ENCODE measurements at places on chromosomes 1 and 21.

DNA sequence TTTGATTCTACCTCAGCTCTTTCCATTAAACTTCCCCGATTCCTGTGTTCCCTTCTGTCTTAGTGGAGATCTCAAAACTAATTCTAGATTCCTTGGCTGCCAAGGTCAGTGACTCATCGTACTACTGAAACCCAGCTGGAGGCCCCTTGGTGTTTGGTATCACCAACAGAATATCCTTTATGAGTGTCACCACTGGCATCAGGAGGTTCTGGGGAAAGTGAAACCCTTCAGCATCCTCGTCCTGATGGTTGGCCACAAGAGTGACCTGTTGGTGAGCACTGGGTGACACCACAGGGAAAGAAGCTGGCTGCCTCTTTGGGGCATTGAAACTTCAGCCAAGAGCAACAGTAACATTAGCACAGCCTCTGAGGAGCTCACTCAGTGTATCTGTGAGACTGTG, 9.6 kb downstream of the RAB42 start:
- DNase-seq, result peak; percentile 41

- DNase-seq, result no peak
Observed at GRCh38 chr1:174414203-174414602, 33.6 kb upstream of the GPR52 start.

- DNase-seq, result no peak
Observed at GRCh38 chr1:24930260-24931145, at the start of gene RUNX3. Gene RUNX3 (minus strand): TSS chr1:24930276. CDS start chr1:24929868, 408 bp downstream.

- DNase-seq, result no peak
Observed at GRCh38 chr1:59436637-59437036, 139.7 kb downstream of the FGGY start.

- no peak for DNase-seq
Observed at GRCh38 chr1:93904228-93904627, 5.0 kb downstream of the GCLM start.

DNA sequence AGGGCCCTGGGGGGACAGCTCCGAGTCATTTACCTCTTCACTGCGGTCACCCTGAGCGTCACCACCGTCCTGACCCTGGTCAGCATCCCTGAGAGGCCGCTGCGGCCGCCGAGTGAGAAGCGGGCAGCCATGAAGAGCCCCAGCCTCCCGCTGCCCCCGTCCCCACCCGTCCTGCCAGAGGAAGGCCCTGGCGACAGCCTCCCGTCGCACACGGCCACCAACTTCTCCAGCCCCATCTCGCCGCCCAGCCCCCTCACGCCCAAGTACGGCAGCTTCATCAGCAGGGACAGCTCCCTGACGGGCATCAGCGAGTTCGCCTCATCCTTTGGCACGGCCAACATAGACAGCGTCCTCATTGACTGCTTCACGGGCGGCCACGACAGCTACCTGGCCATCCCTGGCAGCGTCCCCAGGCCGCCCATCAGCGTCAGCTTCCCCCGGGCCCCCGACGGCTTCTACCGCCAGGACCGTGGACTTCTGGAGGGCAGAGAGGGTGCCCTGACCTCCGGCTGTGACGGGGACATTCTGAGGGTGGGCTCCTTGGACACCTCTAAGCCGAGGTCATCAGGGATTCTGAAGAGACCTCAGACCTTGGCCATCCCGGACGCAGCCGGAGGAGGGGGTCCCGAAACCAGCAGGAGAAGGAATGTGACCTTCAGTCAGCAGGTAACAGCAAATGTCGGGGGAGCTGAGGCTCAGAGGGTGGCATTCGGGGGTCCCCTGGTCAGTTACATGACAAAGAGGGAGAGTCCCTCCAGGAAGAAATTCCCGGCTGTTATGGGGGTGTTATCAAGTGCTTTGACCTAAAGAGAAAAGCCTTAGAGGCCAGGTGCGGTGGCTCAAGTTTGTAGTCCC, 12.6 kb downstream of the SLC45A1 start:
- DNase-seq, result no peak

DNA sequence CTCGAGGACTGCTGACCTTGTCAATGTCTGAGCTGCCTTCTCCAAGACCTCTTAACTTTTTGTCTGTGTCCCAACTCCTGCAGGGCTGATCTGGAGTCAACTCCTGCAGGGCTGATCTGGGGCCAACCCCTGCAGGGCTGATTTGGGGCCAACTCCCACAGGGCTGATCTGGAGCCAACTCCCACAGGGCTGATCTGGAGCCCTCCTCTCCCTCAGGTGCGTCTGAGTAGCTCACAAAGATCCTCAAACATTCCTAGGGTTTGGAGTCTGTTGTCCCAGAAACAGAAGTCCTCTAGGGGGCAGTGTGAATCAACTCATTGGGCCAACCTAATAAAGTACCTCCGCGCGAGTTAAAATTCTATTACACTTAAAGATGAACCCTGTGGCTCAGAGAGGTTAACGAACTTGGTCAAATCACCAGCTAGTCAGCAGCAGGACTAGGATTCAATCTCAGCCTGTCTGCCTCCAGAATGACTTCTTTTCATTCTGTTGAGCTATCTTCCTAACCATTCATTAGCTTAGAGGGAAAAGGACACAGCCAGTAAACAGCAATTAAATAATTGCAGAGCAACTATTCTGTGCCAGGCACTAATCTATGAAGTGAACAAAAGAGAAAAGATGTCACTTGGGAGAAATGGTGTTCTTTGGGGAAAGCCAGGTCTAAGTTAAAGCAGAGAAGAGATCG, 17.2 kb upstream of the RLF start:
- DNase-seq, result peak; percentile 69

DNA sequence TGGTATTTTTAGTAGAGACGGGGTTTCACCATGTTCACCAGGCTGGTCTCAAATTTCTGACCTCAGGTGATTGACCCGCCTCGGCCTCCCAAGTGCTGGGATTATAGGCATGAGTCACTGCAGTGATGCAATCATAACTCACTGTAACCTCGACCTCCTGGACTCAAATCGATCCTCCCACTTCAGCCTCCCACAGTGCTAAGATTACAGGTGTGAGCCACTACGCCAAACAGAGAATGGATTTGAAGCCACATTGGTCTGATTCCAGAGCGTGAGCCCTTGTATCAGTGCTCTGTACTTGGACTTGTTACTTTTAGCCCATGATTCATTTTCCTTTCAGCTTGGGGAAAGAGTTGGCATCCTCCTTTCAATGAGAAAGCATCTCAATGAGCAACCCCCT, 14.9 kb upstream of the ZNF683 start:
- peak; percentile 38 for DNase-seq

GRCh38 chr1:229230893-229231753, 39.8 kb upstream of the RAB4A start:
- peak; percentile 82 for DNase-seq

GRCh38 chr1:58996341-58997059, 212.7 kb upstream of the JUN start:
- DNase-seq, result no peak

DNA sequence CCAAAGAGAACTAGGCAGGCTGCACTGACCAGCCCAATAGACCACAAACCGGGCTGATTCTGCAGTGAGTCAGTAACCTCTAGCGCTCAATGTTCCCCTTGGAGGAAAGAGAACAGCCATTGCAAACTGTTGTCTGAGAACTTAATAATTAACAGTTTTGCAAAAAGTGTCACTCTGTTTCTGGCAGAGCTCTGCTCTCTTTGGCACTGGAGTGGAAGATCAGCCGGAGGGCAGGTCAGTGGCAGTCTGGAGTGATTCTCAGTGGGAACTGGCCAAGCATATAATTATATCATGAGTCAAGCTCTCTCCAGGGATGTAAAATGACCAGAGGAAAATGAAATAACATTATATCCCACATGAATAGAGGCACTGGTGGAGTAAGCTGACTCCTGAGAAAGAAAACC, 238.3 kb downstream of the HLX start:
- no peak for DNase-seq

DNA sequence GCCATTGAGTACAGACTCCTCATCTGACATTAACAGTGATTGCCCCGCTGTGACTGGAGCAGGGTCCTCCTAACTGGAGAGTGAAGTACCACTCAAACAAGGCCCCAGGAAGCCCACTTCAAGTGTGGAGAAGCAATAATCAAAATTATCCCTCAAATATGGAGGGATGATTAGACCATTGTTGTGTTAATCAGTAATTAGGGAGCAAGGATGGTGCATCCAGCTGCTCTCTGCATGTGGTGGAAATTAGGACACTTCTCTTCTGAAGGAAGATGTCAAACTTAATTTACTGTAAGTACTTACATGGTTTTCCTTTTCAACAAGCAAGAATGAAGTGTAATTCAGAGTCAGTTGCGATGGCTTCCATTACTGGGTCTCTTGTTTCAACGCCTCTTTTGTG, 3.4 kb upstream of the ZP4 start:
- no peak for DNase-seq

GRCh38 chr21:22292144-22292543, 1293.9 kb downstream of the NCAM2 start:
- DNase-seq, result no peak

DNA sequence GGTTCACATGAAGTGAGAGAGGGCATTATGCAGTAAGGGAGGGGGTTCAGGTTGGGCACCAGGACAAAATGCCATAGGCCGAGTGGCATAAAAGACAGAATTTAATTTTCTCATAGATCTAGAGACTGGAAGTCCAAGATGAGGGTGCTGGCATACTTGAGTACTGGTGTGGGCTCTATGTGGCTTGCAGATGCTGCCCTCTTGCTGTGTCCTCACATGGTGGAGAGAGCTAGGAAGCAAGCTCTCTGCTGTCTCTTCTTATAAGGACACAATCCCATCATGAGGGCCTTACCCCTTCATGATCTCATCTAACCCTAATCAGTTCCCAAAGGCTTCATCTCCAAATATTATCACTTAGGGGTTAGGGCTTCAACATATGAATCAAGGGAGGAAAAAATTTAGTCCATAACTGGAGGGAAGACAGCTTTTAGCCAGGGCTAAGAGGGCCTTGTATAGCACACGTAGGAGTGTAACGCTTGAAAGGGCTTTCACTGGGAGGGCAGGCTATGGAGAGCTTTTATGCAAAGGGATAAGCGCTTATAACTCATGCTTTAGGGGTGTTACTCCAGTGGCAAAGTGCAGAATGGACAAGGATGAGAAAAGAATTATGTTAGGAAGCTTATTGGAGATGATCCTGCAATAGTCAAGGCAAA, 64.5 kb downstream of the PLPPR5 start:
- DNase-seq, result no peak

GRCh38 chr1:112841825-112842224, 114.2 kb downstream of the SLC16A1 start:
- DNase-seq, result no peak

- DNase-seq, result peak; percentile 2
Observed at GRCh38 chr1:177355575-177355974, 184.8 kb downstream of the BRINP2 start.

- DNase-seq, result no peak
Observed at GRCh38 chr21:39281853-39282252, 31.6 kb downstream of the BRWD1 start.

GRCh38 chr1:55402142-55402541, 187.0 kb upstream of the USP24 start:
- DNase-seq, result no peak

DNA sequence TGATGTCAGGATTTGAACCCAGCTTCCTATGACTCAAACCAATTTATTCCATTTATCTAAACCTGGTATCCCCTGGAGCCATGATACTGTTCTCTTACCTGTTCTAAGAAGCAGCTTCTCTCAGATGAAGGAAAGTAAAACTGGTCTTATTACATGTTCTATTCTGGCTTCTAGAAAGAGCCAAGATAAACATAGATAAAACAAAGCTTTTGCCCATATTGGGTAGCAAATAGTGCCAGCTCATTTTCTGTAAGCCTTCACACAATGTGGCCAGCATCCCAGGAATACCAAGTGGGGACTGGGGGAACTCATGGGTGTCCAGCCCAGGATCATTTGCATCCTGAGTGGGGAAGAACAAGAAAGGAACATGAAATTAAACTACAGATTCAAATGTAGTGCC, 53.5 kb upstream of the EPHA8 start:
- no peak for DNase-seq

DNA sequence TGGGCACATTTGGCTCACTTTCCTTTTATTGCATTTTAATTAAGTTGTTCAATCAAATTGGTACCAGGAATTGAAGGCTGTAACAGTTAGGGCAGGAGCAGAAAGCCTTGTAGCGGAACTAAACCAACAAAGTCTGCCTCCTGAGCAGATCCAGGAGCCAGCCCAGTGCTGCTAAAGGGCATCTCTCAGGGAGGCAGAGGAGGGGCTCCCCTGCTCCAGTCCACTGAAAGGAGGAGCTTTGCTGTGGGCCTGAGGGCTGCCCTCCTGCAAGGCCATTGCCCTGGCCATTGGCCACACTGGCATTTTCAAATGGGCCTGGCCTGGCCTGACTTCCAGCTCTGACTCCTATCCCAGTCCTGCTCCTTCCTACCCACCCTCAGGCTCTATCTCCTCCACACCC, 3.7 kb upstream of the TRABD2B start:
- no peak for DNase-seq
